ENCODE measurements at places on chromosomes 6 and 20.

GRCh38 chr20:17507531-17507930 lies 23.6 kb downstream of the BFSP1 start:
- no peak for DNase-seq

GRCh38 chr20:49187330-49187850 lies 744 bp downstream of the STAU1 start:
- DNase-seq: no peak

DNA sequence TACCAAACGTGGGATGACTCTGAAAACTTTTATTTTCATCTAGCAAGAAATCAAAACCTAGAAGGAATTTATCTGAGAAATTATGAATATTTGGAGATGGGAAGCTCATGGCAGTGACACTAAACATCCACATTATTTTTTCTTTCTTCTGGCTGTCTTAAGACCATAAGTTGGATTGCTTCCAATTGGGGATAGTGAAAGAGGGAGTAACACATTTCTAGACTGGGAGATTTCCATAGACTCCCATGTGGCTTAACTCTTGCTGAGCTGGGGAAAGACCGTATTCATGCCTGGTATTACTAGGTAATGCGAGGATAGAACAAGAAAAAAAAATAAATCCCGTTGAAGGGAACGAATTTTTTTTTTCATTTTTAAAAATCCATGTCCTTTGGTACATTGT lies 120.0 kb downstream of the UTRN start:
- peak; percentile 52 for DNase-seq

- DNase-seq: no peak
These were observed 125.9 kb upstream of the TRAF3IP2 start for GRCh38 chr6:111731456-111732195.

DNA sequence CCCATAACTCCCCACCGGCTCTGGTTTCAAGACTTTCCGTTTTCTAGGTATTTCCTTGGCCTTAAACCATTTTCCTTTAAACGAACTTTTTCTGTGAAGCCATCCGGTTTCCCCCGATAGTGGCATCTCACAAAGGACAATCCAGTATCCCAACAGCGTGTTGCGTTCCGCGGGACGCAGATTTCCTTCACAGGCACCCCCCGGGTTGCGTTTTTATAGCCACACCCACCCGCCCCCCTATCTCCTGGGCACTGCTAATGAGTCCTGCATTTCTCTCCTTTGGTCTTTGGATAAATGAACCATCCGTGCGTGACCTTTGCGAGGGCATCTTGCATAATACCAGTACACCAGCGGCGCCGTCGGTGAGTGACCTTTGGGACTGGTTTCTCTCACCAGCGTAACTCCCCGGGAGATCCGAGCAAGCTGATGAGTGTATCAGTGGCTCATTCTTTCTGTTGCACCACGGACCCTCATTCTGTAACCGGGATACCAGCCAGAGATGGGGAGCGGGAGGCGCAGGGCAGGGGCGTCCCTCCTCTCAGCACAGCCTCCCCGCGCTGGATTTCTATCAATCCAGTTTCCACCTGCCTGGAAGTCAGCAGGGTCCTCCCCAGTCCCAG lies 586 bp upstream of the NQO2 start:
- DNase-seq: peak; percentile 81

Data from skeletal muscle cell (primary cell).